Left lobe of liver (tissue), 2 donors: ENCODE measurements at places on chromosomes 2 and 18.

GRCh38 chr18:48552130-48552529 is 13.3 kb downstream of the CTIF start:
- DNase-seq = peak; percentile 74

DNA sequence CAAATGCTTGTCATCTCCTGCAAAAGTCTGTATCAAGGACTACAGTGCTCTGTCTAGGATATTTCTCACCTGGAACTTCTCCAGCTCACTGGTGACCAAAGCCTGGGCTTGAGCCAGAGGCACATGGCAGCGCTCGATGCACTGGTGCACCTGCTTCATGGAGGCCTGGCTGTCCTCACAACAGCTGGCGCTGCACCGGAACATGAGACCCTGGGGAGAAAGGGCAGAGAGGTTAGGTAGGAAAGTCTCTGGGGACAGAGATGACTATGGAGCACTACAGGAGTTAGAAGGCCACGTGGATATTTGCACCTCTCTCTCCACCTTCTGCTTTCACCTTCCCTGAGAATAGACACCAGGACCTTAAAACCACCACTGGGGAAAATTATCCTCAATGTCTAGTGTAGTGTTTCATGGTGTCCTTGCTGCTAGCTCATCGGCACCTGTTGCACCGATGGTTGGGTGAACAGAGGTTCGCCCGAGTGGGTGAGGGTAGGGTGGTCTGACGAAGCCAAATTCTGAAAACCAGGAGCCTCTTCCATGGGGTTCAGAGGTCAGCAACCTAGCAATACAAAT is 1.0 kb downstream of the FAM136A start:
- DNase-seq = no peak

DNA sequence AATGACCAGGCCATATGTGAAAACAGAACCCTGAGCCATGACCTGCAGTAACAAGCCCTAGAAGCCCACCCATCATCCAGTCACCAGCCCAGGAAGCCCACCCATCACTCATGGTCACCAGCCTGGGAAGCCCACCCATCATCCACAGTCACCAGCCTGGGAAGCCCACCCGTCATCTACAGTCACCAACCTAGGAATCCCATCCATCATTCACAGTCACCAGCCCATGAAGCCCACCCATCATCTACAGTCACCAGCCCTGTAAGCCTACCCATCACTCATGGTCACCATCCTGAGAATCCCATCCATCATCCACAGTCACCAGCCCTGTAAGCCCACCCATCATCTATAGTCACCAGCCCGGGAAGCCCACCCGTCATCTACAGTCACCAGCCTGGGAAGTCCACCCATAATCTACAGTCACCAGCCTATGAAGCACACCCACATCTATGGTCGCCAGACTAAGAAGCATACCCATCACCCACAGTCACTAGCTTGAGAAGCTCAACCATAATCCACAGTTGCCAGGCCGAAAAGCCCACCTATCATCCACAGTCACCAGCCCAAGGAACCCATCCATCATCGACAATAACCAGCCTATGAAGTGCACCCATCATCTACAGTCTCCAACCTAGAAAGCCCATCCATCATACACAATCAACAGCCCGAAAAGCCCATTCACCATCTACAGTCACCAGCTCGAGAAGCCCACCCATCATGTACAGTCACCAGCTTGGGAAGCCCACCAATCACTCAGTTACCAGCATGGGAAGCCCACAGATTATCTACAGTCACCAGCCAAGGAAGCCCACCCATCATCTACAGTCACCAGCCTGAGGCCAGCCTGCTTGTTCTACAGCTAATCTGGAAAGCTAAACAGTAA is 91.9 kb downstream of the TWIST2 start:
- DNase-seq = peak; percentile 24

DNA sequence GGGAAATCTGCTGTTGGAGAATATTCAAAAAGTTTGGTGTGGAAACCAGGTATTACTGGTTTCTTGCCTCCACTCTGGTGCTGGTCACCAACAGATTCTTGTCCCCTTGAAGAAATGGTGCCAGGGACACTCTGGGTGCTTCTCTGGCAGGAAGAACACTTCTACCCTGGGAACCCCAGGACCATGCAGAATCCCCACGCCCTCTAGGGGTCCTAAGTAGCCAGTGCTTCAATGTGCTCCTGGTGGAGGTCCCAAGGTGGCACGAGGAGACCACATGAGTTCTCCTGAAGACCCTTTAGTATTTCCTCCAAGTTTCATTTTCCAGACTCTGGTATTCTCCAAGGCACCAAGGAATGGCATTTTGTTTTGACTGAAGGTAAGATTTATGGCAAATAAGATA is 380.6 kb downstream of the TSN start:
- DNase-seq = no peak

DNA sequence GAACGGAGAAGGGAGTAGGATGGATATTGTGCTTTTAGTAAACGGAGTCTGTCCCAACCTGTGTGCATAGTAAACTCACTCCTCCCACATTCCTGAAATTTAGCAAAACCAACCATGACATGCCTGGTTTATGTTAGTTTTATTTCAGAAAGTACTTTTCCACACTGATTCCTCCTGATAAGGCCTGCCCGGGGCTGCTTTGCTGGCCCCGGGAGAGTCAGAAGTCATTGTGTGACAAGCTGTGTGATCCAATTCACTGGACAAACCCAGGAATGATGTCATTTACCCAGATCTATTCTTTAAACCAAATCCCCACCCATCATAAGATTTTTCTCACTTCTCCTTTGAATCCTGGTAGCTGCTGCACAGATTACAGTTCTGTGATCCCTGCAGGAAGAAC is 109.0 kb downstream of the SETBP1 start:
- DNase-seq = no peak

DNA sequence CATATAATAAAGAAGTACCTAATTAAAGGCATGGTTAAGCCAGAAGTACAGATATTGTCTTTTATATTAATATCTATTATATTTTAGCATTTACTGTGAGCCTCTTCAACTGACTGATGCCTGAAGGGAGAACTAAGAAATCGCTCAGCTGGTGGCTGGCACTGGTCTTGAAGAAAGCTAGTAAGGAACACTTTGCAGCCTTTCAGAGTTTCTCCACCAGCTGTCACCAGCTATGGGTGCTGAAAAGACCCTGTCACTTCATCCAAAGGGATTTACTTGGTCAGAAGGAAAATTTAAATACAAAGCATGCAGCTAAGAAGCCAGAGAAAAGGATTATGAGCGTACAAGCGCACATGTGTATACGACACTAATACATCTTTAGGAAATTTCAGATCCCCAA is 525.9 kb downstream of the TMEM182 start:
- no peak for DNase-seq

- DNase-seq = peak; percentile 54
These were observed 35.2 kb downstream of the HS1BP3 start for GRCh38 chr2:20615466-20616241.

GRCh38 chr2:36675579-36676282 is 20.8 kb upstream of the VIT start:
- DNase-seq = no peak

GRCh38 chr2:235864302-235864701 is 303.9 kb downstream of the GBX2 start:
- DNase-seq = no peak

DNA sequence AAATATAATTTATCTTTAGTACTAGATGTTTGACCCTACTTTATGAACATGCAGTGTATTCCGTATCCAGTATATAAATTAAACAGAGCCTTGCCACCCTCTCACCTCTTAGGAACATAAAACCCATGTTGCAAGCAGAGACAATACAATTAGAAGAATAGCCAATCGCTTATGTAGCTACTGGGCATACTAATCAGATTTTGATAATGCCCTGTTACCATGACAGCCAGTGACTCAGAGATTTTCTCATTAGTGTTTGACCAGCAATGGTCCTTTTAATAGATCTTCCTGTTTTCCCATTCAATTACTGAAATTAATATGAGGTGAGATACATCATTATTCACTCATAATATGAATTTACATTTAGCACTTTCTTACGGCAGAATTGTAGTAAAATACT is 547.3 kb upstream of the VWC2L start:
- no peak for DNase-seq

DNA sequence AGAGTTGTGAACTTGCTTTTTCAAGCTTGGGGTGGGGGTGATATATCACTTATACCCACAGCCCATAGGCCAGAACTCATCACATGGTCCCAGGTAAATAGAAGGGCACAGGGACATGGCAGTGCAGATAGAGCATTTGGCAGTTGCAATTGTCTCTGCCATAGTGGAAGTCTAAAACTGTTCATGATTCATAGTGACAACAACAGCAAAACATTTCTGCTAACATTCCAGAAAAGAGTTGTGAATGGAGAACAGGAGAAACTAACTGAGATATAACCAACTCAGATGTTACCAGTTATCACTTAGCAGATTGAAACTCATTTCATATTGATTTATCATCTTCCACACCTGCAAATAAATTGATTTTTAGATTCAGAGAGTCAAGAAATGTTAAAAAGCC is 278.6 kb upstream of the KYNU start:
- no peak for DNase-seq

- no peak for DNase-seq
These were observed 45.8 kb upstream of the PUM2 start for GRCh38 chr2:20396356-20397000.

DNA sequence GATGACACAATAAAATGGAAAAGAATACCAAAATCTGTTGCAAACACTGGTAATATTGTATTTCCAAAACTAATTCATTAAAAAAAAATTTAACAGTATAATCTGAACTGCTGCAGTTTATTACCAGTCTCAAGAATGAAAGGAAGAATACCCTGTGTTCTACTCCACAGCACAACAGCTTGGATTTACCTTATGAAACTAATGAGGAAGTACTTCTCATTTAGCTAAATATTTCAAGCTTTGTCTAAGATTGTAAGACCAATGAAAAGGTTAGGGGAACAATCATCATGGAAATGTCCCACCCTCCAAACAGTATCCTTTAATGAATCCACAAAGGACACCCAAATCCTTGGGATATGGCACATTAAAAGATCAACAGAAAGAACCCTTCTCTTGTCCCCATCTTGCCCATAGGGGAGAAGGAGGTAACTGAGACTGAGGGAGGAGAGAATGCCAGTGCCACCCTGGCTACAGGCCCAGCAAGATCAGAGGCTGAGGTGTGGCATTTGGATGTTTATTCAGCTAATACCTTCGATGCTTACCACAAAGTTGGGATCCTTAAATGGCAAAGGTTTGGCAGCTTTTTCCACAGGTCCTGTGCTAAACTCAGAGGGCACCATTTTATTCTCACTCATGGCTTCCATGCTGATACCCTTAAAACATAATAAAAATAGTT is 17.7 kb downstream of the INO80C start:
- DNase-seq = no peak

GRCh38 chr2:10052216-10052615 is 8.9 kb downstream of the KLF11 start:
- DNase-seq = no peak

GRCh38 chr18:62209046-62209445 is 22.0 kb downstream of the RELCH start:
- no peak for DNase-seq

DNA sequence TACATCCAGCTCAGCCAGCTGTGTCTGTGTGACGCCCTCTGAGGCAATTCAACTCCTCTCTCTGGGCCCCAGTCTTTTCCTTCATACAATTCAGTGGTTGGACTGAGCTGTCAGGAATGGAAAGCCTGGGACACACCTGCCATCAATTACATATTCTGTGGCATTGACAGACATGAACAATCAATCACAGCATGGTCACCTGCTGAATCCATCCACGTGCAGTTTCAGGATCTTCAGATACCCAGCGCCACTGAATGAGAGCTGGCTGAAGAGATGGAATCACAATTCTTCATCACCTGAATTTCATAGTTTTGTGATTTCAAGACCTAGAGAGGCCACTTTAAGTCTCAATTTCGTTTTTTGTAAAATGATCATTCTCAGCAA is 5.1 kb downstream of the ADRA2B start:
- no peak for DNase-seq

GRCh38 chr2:71880846-71881610 is 266.6 kb downstream of the CYP26B1 start:
- peak; percentile 33 for DNase-seq

DNA sequence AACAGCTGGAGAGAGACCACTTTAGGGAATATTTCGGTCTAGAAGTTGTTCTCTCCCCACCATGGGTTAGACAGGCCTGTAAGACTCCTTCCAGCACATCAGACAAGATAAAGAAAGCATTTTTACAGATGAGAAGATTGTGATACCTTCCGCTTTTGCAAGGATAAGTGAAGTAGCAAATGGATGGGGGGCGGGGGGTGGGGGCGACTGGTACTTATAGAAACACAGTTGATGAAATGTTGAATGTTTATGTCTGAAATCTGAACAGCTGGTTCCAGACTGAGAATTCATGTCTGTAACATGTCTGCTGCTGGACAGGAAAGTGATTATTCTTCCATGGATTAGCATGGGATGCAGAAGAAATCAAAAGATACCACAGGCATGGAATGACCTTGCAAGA is 90.5 kb upstream of the FN1 start:
- DNase-seq = no peak

GRCh38 chr18:63207143-63207790 is 112.3 kb downstream of the BCL2 start:
- DNase-seq = no peak

DNA sequence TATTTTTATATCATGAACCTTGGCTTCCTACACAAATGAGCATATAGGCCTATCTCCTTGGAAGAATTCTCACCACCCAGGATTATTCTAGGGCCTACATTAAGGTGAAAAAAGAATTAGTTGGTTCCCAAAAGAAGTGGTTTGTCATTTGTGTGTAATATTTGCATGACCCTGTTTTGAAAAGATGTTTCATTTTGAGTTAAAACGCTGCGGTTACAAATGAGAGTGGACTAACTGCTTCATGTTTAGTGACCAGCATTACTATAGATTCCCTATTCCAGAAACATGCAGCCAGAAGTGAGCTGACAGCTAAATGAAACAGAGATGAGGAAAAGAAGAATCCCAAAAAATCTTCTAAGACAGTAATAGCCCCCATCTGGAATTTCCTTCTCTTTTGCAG is 44.1 kb upstream of the TMEM178A start:
- no peak for DNase-seq

GRCh38 chr2:8544786-8545694 is 136.8 kb upstream of the ID2 start:
- peak; percentile 45 for DNase-seq

DNA sequence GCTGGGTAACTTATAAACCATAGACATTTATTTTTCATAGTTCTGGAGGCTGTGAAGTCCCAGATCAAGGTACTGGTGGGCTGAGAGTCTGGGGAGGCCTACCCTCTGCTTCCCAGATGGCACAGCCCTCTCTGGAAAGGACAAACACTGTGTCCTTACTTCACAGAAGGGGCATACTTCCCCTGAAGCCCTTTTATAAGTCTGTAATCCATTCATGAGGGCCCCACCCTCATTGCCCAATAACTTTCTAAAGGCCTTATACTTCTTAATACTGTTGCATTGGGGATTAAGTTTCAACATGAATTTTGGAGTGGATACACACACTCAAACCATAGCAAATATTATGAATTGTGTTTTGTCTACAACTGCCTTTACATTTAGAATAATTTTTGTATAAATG is 36.0 kb downstream of the ATIC start:
- no peak for DNase-seq

DNA sequence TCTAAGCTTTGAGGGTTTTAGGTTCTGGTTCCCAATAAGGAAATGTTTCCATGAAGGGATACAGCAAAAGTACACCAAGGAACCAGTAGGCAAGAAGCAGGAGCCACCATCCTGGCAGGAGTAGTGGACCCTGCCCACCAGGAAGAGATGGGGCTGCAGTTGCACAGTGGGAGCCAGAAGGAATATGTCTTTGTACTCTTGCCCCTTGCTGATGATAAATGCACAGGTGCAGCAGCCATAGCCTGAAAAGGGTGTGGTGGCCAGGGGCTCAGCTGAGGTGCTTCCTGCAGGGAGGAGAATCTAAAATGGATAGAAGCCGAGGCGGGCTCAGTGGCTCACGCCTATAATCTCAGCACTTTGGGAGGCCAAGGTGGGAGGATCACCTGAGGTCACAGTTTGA is 27.5 kb downstream of the TMEM127 start:
- no peak for DNase-seq
